HFF-Myc (cell line): ENCODE measurements at places on chromosomes 3 and 15.

DNA sequence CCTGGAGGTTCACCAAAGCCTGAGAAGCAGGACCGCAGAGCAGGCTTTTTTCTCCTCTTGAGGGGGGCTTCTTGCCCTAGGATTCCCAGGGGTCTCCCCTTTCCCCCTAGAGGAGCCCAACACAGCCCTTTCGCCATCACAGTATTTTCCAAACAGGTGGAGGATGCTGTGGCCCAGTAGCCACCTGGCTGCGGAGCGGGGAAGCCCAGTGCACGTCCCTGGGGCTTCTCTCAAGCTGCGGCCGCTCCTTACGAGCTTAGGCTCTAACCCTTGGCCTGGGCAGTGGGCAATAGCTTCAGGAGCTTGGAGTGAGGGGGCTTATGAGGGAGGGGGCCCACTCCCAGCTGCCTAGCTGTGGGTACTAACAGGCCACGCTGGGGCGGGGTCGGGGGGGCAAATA lies 11.6 kb upstream of the DLL4 start:
- DNase-seq: no peak

DNA sequence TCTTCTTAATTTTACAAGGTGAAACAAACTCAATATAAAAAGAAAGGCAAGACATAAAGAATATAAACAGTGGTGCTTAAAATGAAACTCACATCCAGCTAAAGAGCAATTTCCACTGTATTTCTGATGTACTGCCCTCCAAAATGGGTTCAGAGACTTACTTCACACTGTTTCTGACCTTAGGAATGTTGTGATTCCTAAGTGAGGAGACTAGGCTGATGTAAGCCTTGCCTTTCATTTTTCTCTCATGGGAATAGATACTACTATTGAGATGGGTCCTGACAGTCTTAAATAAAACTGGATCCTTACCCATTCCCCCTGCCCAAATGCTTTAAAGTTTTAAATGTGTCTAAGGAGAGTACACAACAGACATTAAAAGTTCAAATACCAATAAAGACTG lies 86.9 kb downstream of the CBLB start:
- no peak for DNase-seq

DNA sequence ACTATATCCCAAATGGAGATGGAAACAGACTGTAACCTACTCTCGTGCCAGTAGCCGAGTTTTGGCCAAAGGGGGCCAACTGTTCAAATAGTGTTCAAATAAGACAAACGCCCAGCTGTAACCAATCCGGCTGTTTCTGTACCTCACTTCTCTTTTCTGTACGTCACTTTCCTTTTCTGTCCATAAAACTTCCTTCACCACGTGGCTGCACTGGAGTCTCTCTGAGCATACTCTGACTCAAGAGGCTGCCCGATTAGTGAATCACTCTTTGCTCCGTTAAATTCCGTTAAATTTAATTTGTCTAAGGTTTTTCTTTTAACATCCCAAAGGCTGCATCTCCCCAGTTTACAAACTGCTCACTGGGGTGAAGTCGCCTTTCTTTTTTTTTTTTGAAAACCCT lies 219.2 kb upstream of the P2RY1 start:
- no peak for DNase-seq

DNA sequence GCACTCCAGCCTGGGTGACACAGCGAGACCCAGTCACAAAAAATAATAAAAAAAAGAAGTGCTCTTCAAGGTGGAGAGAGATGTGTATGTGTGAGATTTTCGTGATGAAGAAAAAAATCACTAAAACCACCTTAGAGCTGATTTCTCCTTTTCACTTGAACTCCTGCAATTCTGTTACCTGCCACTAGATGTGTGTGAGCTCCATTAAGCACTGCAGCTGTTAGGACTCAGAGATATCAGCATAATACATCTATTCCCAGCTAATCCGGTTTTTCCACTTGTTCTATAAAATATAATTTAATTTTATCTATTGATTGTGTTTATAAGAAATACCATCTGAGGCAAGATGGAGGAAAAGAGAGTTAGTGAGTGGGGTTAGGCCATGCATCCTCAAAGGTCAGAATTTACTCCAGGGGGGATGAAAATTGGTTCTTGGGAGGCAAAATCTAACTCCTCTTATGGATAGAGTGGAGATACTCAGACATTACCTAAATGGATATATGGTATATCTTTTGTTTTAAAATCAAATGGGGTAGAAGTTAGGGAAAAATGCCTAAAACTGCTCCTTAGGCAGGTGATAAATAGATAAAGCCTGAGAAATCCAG lies 152.7 kb downstream of the IL20RB start:
- DNase-seq: peak; percentile 15

- DNase-seq: no peak
Observed at GRCh38 chr15:101337976-101338375, 42.9 kb upstream of the SNRPA1 start.

DNA sequence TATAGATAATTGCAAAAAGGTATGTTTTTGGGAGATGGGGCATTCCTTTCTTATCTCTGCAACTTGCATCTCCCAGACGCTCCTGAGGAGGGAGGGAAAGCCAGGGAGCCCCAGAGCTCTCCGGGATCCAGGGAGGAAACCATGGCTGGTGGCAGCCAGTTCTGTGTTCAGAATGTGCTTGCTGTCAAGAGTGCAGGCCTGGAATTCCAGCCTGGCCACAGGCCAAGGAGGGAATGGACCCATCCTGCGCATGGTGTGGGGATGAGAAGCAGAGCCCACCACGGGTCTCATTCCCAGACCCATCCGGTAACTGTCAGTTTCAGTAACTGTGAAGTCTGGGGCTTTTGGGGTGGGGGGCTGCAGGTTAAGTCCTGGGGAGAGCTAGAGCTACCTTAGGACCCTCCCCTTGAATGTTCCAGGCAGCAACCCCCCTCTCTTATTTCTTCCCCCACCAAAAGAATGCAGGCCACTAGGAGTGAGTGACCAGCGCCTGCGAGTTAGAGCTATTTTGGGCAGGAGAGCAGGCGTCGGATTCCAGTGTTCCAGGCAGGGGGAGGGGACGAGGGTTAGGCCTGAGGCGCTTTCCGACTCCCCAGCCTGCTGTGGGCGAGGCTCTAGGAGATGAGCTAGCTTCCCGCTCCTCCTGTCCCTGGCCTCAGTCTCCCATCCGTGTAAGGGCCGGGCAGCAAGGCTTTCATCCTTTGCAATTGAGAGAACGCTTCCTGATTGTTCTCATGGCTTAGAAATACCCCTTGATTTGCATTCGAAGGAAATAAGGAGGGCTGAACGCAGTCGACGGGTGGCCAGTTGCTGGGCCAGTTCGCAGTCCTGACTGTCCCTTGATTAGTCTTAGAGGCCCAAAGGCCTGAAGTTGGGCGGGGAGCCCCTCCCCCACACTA lies 781 bp upstream of the DAG1 start:
- DNase-seq: peak; percentile 59

DNA sequence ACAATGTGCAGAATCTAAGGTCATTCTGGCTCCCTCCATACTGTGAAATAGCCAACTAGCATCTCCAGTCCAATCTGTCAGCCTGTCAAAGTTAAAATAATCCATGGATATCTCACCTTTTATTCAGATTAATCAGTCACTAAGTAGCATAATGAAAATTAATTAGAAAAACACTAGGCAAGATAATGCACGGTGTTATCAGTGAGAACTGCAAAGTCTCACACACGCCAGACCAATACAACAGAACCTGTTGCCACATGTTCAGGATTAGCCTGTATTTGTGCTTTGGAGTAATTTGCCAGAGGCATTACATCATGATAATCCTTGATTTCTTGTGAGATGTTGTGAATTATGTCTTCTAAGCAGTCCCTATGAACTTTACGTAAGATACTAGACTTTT lies 820.4 kb upstream of the ALCAM start:
- no peak for DNase-seq

GRCh38 chr15:70120958-70121623 lies 23.4 kb upstream of the TLE3 start:
- no peak for DNase-seq

GRCh38 chr15:48221885-48222284 lies 15.8 kb downstream of the SLC12A1 start:
- no peak for DNase-seq

DNA sequence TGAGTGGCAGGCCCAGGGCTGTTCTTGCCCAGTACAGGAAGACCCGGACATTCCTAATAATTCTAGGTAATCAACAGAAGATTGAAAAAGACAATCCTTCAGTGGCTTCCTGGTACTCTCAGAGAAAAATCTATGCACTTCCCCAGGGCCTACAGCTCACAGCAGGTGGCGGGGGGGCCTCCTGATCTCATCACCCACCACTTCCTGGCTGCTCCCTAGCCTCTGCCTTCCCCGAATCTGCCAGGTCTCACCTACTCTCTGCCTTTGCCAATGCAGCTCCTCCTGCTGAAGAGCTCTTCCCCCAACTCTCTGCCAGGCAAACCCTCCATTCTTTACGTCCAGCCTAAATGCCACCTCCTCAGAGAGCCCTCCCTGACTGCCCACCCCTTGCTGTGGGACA lies 37.5 kb downstream of the EHD4 start:
- DNase-seq: no peak

DNA sequence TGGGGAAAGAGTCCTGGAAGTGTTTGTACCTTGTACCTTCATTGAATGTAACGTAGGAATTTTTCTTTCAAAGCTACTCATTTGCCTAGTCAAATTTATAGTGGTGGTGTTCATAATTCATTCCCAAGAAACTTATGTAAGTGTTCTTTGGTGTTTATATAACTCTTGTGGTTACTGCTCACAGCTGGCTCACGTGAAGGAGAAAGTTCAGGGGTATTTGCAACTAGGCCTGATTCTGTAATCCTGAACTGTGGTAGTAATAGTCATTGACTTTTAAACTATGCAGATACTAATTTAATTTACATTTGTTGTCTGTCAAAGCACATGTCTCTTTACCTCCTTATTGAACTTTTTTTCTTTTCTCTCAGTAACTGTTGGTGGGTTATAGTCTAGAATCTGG lies 50.5 kb upstream of the TEX264 start:
- no peak for DNase-seq

- DNase-seq: no peak
Observed at GRCh38 chr15:33315044-33315443, 4.3 kb downstream of the RYR3 start.

GRCh38 chr15:78069462-78070029 lies 8.0 kb downstream of the TBC1D2B start:
- no peak for DNase-seq

GRCh38 chr15:32636908-32637567 lies 4.5 kb upstream of the SCG5 start:
- DNase-seq: no peak

GRCh38 chr15:25862472-25863110 lies 536 bp downstream of the ATP10A start:
- no peak for DNase-seq
